IMR-90 (cell line): ENCODE measurements at places on chromosomes 5 and 9. TPM values are rescaled to one million over a fixed set of nuclear protein-coding genes. Genes with fewer than 3 reads are reported as not detected.

DNA sequence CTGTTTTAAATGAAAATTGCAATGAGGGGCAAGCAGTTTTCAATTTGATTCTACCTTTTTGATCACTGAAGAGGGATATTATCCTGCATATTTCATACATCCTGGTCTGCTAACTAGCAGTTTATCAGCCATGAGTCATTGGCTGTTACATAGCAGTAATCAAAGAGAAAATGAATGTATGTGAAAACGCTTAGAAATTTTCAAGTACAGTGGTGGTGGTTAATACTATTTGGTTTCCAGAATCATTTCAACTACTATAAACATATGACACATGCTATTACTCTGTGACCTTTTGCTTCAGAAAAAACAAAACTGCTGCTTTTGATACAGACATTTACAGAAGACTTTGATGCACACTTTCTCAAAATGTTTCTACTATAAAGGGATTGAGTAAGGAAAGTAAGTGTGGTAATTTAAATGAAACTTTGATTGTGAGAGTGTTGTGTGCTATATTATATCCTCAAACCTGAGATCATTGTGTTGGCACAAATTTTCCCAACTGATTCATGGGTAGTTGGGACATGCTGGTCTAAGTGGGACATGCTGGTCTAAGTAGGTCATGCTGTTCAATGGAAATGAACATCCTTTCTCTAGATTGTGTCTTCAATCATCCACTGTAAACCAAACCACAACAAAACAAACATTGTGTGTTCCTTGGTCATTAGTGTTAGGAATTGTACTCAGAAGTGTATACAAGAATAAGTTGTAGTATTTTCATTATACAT is 5.1 kb downstream of the RNF14 start:
- DNase-seq, result peak; percentile 92

Gene ABITRAM
- polyA plus RNA-seq, result 8.8 and 10.3 TPM in 2 replicates

Gene IL31RA
- polyA plus RNA-seq, result 0.34 and 0.39 TPM in 2 replicates

GRCh38 chr9:33988219-33988890 is 60.3 kb downstream of the UBAP2 start:
- peak; percentile 43 for DNase-seq

GRCh38 chr5:42993516-42994245 is 46.4 kb downstream of the ANXA2R start:
- peak; percentile 89 for DNase-seq

DNA sequence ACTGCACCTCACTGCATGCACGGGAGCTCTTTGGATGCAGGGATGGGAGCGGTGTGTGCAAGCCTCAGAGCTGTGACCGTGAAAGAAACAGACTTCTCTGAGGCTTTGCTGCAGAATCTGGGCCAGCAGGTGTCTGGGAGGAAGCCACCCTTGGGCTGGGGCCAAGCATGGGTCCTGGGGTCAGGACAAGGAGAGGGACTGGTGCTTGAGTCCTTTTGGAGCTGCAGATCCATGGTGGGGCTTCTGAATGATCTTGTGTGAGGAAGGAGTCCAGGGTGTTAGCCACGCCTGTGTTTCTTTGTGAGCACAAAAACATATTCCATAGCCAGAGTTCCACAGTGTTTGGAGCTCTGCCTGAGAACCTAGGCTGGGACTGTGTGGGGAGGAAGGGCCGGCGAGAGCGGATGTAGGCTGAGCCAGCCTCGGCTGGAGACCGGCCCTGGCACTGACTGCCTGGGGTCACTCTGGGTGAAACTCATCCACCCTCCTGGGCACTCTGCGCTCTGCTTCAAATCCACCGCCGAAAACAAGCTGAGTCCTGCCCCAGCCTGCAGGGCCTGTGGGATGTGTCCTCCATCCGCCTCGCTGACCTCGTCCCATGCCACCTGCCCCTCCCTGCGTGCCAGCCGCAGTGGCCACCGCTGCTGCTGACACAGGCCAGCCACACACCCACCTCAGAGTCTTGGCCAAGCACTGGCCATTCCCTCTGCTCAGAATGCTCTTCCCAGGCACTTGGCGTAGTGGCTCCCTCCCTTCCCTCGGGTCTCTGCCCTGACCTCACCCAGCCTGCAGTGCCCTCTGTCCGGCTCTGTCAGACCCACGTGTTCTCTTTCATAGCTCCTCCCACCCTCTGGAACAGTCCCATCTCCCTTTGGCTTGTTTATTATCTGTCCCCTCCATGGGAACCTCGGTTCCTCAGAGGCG is 26.7 kb downstream of the ERGIC1 start:
- peak; percentile 32 for DNase-seq

GRCh38 chr5:177085985-177086653 is 596 bp upstream of the FGFR4 start:
- DNase-seq, result no peak

Gene DPYSL3
- 60.9 and 66.4 TPM in 2 replicates for polyA plus RNA-seq

DNA sequence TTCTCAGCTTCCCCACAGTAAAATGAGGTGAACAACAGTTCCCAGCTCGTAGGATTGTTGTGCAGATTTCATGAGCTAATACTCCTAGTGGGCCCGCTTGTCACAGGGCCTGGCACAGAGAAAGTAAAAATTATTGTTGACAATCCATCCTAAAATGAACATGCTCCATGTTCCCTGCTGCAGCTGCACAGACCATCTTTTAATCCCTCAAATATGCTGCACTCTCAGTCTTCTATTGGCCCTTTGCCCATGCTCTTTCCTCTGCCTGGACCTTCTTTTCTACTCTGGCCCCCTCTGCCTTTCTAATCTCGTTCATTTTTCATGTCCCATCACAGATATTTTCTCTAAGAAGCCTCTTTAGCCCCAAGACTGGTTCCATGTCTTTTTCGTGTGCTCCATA is 117.7 kb upstream of the NR3C1 start:
- no peak for DNase-seq

- peak; percentile 94 for DNase-seq
These were observed 11.1 kb downstream of the EXD3 start for GRCh38 chr9:137411645-137412380.

DNA sequence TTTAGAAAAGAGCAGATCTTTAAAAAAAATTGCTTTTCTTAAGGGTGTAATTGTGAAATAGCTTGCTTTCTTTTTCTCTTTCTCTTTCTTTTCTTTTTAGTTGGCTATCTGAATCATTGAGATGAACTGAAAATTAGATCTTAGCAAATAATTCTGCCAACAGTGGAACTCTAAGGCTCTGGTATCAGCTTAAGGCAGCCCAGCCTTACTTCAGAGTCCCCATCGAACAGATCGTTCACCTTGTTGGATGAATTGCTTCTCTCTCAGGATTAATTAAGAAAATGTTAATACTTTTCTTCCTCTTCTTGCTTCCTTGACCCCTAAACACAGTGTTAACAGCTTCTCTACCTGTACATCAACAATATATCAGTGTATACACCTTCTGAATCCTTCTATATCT is 92.1 kb downstream of the ZCCHC7 start:
- DNase-seq, result no peak

DNA sequence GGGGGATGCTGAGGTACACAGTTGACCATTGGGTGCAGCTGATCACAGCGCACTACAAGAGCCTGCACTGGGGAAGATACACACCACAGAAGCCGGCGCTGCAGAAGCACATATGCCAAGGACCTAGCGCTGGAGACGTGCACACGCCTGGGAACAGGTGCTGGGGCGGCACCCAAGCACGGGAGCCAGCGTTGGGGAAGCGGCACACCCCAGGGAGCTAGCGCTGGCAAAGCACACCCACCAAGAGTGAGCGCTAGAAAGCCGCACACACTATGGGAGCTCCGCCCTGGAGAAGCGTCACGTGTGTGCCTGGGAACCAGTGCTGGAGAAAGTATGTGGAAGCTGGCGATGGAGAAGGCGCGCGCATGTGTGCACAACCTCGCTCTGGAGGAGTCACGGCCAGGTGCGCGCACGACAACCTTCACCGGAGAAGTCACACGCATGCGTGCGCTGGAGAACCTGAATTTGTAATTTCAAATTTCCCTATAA is 4.5 kb downstream of the FANCC start:
- DNase-seq, result peak; percentile 55

- DNase-seq, result no peak
These were observed at the start of gene NMUR2 for GRCh38 chr5:152405145-152405544. NMUR2 (minus strand) TSS chr5:152405279; CDS start chr5:152405113, 166 bp downstream.

Gene SEMA4D
- polyA plus RNA-seq, result 1.1 and 1.5 TPM in 2 replicates

DNA sequence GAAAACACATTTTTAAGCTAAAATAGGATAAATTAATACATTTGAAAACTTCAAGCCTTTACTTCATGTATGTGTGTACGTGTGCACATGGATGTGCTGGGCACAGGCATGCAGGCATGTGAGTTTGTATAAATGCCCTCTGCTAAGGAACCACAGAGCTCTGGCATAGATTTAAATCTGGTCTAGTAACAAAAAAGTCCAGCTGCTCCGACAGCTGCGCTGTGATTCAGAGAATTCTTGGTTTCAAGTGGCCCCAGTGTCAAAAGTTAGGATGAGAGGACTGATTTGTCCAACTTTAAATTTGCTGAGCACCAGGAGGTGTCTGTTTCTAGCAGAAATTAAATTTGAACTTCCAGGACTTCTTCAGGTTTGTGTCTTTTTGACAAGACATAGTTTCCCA is 203.7 kb upstream of the TUT7 start:
- peak; percentile 40 for DNase-seq

DNA sequence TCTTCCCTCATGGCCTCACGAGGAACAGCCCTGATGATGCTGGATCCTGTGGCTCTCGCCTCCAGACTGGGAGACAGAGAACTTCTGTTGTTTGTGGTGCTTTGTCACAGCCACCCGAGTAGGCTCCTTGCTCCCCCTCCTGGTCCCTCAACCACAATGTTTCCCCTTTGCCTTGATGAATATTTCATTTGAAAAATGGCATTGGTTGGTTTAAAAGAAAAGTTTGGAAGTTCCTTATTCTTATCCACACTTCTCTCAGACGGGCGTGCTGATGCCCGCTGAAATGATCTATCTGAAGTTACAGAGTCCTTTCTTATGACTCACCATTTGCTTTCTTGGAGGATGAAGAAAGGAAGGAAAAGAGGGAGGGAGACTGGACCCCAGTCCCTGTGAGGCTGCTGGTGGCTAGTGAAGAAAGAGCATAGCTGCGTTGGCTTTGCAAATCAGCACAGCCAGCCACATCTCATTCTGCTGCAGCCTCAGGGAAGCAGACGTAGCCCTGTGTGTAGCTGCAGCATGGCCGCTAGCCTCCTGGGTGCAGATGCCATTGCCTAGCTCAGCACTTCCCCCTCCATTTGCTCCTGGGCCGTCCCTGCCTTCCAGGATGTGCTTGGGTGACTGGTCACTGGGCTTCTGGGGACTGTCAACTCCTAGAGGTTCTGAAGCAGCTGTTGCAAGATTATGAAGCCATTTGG is 185.9 kb downstream of the ERCC6L2 start:
- peak; percentile 41 for DNase-seq

- no peak for DNase-seq
These were observed 5.9 kb downstream of the KLF9 start for GRCh38 chr9:70408393-70409040.

Gene ANKRD18A
- polyA plus RNA-seq, result not detected in 2 replicates

Gene STKLD1
- polyA plus RNA-seq, result 0.65 and 0.69 TPM in 2 replicates

Gene IFNA5
- not detected in 2 replicates for polyA plus RNA-seq

Gene NDST1
- polyA plus RNA-seq, result 80.4 and 101 TPM in 2 replicates

DNA sequence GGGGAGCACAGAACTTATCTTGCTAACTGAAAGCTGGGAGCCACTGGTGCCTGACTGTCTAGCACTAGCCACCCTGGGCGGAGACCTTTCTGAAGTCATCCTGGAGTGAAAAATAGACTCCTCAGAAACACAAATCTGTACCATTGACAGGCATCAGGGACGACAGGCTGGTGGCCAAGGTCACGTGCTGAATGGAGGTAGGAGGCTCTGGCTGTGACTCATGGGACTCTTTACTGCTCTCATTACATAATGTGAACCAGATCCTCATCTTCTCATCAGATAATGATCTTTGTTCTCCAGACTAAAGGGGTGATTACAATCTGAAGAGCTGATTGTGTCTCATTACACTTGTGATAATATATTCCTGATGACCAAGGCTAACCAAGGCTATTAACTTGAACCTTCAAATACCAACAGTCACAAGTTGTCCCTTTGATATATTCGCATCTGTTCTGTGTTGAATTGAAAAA is 91.8 kb downstream of the SEMA5A start:
- DNase-seq, result no peak

- DNase-seq, result no peak
These were observed 68.6 kb downstream of the RFX3 start for GRCh38 chr9:3457175-3457574.

DNA sequence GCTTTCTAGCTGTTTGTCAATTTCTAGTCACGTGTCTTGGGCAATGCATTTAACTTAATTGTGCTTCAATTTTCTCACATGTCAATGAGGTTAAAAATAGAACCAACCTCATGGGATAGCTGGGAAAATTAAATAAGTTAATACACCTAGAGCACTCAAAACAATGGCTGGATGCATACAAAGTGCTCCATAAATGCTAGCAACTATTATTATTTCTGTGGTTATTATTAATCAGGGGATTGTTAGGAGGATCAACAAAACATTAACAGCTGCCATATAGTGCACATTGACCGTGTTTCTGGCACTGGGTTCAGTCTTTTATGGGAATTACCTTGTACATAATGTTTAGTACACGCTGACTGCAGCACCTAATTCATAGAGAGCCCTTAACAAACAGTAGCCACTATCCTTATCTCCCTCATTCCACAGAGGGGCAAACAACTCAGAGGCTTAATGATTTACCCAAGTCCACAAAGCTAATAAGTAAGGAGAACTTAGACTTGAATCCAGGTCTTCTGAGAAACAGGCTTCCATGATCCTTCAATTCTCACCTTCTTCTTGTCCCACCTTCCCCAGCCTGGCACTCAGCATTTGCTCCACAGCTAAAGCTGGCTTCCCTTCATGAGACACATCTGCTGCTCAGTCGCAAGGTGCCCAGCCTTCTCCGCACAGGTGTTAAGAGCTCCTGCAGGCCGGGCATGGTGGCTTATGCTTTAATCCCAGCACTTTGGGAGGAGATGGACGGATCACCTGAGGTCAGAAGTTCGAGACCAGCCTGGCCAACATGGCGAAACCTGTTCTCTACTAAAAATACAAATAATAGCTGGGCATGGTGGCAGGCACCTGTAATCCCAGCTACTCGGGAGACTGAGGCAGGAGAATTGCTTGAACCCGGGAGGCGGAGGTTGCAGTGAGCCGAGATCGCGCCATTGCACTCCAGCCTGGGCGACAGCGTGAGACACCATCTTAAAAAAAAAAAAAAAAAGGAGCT is 137.4 kb upstream of the ABCA1 start:
- no peak for DNase-seq
